Fibroblast of skin of right biceps (primary cell): ENCODE measurements at places on chromosomes 12 and 14.

- DNase-seq, result peak; percentile 73
These were observed 14.7 kb downstream of the GPR68 start for GRCh38 chr14:91229743-91230200.

DNA sequence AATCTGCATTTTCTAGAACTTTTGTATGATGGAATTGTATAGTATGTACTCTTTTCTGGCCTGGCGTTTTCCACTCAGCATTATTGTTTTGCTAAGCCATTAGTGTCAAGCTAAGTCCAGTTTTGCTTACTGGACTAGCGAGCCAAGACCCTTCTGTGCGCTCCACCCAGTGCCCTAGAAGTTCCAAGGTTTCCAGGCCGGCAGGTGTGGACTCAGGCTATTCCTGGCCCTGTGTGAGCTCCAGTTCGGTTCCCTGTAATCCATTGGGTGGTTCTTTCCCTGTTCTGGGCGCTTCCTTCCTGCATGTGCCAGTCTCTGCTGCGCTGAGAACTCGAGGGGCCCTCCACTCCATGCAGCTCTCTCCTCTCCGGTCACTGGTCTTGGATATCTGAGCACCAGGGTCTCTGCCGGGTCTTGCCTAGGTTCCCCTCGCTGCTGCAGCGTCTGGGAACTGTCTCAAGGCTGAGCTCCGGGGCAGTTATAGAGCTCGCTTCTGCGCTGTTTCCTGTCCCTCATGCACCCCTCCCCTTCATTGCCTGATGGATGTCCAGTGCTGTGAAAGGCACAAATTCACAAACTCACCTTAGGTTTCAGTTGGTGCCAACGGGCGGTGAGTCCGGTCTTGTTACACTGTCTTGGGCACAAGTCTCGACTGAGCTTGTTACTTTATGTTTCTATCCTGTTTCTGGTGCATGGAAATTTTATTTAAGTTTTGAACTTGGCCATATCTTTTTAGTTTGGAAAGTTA, 100.8 kb downstream of the ADGRD1 start:
- DNase-seq, result no peak

GRCh38 chr14:105581551-105582341, 55.4 kb downstream of the TMEM121 start:
- no peak for DNase-seq

DNA sequence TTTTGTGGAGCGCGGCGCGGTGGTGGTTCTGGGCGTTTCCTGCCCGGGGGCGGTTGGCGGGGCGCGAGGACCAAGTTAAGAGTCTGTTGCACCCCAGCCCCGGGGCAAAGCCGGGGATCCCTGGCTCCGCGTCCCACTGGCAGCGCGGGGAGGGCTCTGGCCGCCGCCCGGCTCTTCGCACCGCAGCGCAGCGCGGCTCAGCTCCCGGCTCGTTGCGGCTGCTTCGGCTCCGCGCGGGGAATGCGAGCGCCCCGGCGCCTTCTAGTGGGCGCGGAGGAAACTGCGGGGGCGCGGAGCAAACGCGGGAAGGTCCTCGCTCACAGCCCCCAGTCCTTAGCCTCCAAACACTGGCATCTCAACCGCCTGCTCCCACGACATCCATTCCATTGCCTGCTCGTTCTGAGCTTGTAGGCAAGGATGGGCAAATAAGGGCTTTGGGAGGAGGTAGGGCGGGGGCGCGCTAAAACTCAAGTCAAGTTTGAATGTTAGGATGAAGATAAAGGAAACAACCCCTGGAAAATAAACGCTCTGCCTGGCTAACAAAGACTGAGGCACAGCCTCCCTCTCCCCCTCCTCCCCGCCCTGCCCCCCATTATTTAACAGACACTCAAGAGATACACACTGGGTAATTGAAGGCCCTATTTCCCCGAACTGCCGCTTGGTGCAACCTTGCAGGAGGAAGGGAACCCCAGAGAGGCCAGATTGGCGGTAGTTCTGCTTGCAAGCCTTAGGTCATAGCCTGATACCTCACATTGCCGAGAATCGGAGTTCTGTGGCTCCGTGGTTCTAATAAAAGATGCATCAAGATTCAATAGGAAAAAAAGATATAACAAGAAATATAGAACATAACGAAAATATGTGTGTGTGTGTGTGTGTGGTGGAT, at the start of gene B4GALNT1:
B4GALNT1 (minus strand) TSS at position 244 of the 883 bp plus-strand sequence. CDS start 1,069 bp downstream, outside the sequence.
- DNase-seq, result peak; percentile 59

DNA sequence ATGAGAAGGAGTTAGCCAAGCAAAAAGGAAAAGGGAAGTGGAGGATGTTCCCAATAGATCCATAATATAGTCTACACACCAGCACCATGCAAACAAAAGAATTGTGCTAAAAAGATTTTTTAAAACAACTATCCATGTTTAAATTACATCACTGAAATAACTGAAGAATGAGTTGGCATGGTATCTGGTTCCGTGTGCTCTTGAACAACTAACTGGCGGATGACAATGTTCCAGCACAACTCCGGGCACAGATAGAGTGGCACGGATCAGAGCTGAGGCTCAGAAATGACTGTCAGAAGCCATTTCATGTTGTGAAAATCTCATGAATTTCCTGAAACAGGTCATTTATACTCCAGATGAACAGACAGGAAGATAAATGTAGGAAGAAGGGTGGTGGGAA, 153.1 kb downstream of the HMGA2 start:
- peak; percentile 32 for DNase-seq

- DNase-seq, result peak; percentile 92
These were observed 87.2 kb downstream of the DAAM1 start for GRCh38 chr14:59275668-59276067.

GRCh38 chr12:29521951-29522350, 24.5 kb upstream of the OVCH1 start:
- no peak for DNase-seq

GRCh38 chr12:72677846-72678245, 405.7 kb downstream of the TRHDE start:
- DNase-seq, result no peak

DNA sequence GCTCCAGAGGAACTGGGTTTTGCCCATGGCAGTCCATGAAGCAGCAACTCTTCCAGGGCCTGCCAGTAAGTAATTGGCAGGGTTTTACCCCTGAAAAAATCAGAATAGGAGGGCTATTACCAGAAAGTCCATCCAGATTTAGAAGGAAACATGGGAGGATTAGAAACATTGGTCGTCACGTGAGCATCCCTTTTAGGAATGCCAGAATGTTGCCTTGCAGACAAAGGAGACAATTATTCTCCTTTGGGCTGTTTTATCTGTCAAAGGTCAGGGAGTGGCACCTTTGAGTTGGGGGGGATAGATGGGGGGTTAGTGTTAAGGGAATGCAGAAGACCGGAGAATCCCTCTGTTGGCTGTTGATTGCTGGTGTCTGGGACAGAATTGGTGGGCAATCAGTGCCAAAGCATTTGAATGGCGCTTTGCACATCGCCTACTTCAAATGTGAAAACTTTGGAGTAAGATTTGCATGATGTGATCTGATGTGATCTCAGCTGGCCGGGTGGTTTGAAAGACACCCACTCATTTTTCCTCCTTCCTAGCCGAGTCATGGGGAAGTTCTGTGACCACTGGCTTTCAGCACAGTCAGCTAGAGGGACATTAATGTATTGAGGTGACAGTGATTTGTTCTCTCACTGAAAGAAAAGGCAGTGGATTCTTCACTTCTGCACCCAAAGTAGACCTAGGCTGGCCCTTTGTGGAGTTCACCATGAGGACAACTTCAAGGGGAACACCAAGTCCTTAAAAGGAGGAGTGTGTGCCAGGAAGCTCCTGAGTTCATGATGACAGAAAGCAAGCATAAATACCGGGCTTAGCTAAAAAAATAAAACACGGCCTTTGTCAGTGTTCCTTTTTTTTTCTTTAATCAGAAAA, 31.4 kb downstream of the FLVCR2 start:
- no peak for DNase-seq

- DNase-seq, result no peak
These were observed 21.0 kb upstream of the MAP1LC3B2 start for GRCh38 chr12:116538076-116538591.
